ENCODE measurements at places on chromosomes 2 and 18.

- no peak for DNase-seq
These were observed 46.7 kb downstream of the INO80C start for GRCh38 chr18:35451032-35451431.

GRCh38 chr18:46642561-46642960 lies 14.5 kb downstream of the LOXHD1 start:
- DNase-seq: no peak

- DNase-seq: no peak
These were observed 261.7 kb upstream of the TNP1 start for GRCh38 chr2:217121565-217121964.

GRCh38 chr2:44201648-44202165 lies 33.0 kb downstream of the PPM1B start:
- DNase-seq: no peak

GRCh38 chr2:203626952-203627681 lies 79.3 kb upstream of the CD28 start:
- DNase-seq: no peak

- DNase-seq: no peak
These were observed 328.2 kb downstream of the KCNJ3 start for GRCh38 chr2:155026651-155027174.

GRCh38 chr2:108288534-108289106 lies at the start of gene SULT1C2:
SULT1C2 (plus strand) TSS chr2:108288895; CDS start chr2:108293668, 4,773 bp downstream.
- DNase-seq: no peak

GRCh38 chr2:232420463-232421188 lies 14.0 kb downstream of the ALPG start:
- no peak for DNase-seq

DNA sequence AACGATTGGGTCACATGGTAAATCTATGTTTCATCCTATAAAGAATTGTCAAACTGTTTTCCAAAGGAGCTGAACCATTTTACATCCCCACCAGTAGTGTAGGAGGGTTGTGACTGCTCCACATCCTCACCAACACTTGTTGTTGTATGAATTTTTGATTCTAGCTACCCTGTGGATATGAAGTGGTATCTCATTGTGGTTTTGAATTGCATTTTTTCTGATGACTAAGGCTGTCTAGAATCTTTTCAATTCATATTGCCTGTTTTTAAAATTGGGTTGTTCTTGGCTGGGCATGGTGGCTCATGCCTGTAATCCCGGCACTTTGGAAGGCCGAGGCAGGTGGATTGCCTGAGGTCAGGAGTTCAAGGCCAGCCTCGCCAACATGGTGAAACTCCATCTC lies 44.5 kb downstream of the TXNL1 start:
- peak; percentile 31 for DNase-seq

DNA sequence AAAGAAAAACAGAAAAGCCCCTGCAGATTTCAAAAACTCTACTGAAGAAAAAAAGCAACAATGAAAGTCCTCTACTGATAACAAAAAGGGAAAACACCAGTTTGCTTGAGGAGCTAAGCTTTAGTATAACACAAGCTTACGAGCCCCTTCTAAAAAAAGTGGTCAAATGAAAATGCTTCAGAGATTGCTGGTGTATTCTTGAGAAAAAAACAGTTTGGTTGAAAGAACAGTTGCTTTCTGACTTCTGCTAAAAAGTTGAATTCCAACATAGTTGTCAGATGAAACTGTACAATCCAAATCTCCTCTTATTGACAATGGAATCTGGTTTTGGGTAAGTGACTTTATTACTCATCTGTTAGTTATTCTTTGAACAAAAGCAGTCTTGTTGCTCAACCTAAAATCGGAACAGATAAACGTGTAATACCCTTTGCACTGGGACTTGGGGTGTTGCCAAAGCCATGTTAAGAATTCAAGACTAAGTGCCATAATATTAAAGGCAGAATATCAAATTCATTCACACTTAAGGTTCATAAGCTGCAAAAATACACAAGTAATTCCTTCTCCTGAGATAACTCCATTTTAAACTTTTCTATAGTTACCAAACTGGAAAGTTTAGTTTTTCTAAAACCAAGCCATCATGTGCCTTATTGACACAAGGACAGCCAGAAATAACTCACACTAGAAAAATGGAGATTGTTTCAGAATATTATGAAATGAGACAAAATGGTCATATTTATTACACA lies 45.3 kb upstream of the SPAG16 start:
- DNase-seq: peak; percentile 83

GRCh38 chr2:86645752-86646151 lies 22.1 kb upstream of the RNF103 start:
- no peak for DNase-seq

GRCh38 chr2:173214213-173214612 lies 138.6 kb downstream of the MAP3K20 start:
- DNase-seq: no peak

DNA sequence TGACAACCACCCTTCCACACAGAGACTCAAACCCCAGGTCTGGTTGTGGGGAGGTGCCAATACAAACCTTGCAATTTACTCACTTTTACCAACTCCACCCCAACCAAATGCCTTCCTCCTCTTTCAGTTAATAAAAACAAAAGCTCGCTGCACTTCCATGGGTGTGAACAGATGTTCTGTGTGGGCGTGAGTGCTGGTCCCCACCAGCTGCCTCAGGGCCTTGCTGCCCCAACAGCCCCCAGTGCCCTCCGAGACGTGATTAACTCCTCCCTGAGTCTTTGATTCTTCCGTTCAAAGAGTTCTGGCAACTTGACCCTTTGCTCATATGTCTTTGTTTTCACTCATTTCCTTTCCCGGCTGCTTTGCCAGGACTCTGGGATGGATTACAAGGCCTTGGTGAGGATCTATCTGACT lies 258.9 kb upstream of the CXCR4 start:
- DNase-seq: no peak

- no peak for DNase-seq
These were observed 4.9 kb downstream of the TMEM177 start for GRCh38 chr2:119683713-119684443.

- no peak for DNase-seq
These were observed 56.2 kb upstream of the LYPD6B start for GRCh38 chr2:148982282-148982681.

GRCh38 chr18:75624869-75625268 lies 197.4 kb upstream of the SMIM21 start:
- DNase-seq: no peak

Measured in HS-27A (cell line).